Endothelial cell of coronary artery (primary cell): ENCODE measurements at places on chromosomes 1 and 21. TPM values are rescaled to one million over a fixed set of nuclear protein-coding genes. Genes with fewer than 3 reads are reported as not detected.

The SPRR5 gene
- not detected in 2 replicates for total RNA-seq

The CIART gene
- 0.54 and 1.6 TPM in 2 replicates for total RNA-seq

The HRNR gene
- not detected in 2 replicates for total RNA-seq

The RPAP2 gene
- 4.7 and 9.3 TPM in 2 replicates for total RNA-seq

The HES5 gene
- total RNA-seq: 0.47 TPM in 1 of 2 replicates, not detected in the other

The ELF3 gene
- 0.09 and 0.18 TPM in 2 replicates for total RNA-seq

The OR2T2 gene
- total RNA-seq: not detected in 2 replicates

The FCRL6 gene
- under 0.01 TPM in 1 of 2 replicates, not detected in the other for total RNA-seq
